ENCODE measurements at places on chromosomes 1 and 21.

GRCh38 chr1:205270764-205271163, 43.0 kb downstream of the TMCC2 start:
- DNase-seq: no peak

DNA sequence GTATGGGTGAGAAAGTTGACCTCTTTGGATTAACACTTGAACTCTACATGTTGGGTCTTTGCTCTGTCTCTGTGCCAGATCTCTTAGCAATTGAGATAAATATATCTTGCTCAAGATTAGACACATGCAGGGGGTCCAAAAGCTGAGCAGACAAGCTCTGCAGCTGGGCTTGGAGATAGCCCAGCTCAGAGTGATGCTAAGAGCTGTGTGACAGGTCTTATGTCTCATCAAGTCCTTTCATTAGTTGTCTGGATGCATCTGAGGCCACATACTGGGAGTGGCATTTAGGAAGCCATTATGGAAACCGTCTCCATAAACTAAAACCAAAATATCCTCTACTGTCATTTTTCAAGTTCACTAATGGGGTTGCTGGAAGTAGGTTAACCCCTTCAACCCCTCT, 289.4 kb upstream of the DUSP10 start:
- DNase-seq: no peak

DNA sequence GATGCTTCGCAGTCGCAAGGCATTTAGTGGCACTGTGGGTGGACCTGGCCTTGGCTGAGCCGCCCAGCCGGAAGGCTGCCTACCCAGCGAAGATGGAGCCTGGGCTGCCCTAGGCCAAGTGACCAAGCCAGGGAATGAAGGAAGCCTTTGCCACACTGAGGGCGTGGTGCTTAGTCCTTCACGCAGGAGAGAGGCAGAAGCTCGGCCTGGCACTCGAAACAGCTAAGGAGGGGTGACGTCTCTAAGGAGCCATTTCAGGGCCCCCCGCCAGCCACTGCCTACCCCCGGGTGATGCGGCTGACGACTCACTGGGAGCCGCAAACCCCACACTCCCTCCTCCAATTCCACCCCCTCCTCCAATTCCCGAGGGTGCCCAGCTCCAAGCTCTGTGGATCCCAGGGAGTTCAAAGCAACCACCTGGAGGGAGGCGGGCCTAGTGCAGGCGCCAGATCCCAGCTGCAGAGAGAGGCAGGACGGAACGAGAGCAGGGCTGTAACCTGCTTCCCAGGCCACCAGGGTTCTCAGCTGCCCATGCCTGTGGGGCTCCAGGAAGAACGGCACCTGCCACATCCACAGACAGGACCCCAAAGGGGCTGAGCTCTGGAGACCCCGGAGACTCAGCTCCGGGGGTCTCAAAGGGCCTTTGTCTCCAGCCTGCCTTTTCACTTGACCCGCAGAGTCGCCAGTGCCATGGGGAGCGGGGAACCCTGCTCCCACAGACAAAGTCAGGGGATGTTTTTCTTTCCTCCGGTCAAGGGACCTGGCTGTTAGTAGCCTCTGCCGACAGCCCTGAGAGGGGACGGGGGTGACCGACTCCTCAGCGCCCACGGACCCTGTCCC, 75.8 kb downstream of the ARHGEF16 start:
- DNase-seq: no peak

DNA sequence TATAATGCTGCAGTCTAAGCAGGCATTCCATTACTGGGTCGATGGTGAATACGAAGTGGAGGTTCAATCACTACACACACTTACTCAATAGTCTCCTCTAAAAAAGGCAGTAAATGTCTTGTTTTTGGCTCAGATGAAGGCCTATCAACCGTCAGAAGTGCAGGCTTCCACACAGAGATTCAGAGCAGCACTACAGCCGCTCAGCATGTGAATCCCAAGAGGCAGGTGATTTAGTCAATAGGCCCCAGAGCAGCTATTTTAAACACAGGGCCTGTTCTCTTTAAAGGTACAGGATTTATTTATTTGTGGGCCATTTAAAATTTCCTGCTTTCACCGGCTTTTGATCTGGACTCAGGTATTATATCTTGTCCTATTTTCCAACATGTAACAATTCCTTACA, 293.7 kb downstream of the RGS7 start:
- DNase-seq: no peak

DNA sequence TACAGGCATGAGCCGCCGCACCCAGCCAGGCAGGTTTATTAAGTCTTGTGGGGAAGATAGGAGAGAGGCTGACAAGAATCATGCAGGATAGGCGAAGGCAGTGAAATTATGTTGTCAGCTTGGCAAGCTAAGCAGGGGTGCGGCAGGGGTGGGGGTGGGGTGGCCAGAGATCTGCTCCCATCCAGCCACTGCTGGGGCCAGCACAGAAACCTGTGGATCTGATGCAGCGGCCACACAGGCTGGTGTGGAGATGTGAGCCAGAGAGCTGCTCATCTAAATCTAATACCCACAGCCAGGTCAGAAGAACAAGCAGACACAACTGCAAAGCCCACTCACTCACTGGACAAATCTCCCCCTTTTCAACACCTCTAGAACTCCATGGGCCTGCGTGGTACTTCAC, 68.7 kb downstream of the KCTD3 start:
- no peak for DNase-seq

DNA sequence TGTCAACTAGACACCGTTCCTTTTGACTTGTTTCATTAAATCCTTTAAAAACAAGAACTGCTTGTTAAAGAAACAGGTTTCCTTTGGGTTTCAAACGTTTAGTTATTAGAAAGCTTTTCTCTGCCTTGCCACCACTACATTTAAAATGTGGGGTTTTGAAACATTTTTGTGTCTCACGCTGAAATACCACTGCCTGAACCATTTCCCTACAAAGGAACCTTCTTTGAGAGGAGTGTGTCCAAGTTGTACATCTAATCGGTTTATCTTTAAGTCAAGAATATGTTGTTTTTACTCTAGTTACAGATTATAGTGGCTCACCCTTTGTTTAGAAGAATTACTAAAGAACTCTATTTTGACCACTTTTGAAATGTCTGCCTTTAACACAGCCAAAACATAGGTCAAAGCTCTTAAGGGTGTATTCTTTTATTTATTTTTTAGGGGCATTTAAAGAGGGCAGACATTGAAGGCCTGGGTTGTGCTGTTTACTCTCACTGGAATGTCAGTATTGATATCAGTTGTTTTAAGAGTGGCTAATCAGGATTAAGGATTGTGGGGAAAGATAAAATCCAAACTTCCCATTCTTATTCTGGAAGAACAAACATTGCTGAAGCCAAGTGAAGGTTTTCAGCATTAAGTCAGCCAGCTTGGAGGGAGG, 143.4 kb downstream of the GALNT2 start:
- no peak for DNase-seq

- no peak for DNase-seq
Observed at GRCh38 chr1:94654459-94654858, 112.9 kb upstream of the F3 start.

- no peak for DNase-seq
Observed at GRCh38 chr1:119673171-119673940, 25.3 kb upstream of the ZNF697 start.

- DNase-seq: no peak
Observed at GRCh38 chr1:244435562-244436205, 16.0 kb downstream of the ADSS2 start.

- DNase-seq: no peak
Observed at GRCh38 chr1:199161319-199161680, 522.5 kb downstream of the PTPRC start.

DNA sequence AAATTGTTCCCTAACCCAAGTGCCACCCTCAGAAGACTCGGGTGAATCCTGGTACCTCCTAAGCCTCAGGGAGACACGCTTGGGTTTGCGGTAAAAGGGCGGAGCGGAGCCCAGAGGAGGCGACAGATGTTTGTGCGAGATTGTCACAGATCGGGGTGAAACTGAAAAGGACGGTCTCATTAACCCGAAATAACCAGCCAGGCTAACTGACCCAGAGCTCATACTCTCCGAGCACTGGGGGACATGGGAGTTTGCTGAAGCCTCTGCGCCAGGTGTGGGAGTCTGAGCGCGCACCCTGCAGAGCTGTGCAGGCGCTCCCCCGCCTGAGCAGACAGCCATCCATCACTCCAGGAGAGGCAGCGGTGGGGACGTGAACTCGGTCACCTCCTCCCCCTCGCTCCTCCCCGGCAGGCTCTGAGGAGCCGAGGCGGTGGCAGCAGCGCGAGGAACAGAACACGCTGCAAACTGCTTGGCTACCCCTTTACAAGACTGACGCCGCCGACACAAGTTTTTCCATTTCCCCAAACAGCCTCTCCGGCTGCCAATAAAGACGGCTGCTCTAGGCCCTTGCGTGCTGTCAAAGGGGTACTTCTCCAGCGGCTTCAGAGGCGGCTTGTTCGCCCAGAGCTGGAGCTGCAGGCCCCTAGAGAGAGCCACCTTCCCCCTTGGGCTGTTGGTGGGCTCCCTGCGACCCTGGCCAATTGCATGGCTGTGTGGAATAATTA, 43.5 kb downstream of the RRAGC start:
- no peak for DNase-seq

- no peak for DNase-seq
Observed at GRCh38 chr1:162568802-162569201, 7.3 kb downstream of the UAP1 start.

- DNase-seq: no peak
Observed at GRCh38 chr1:13728091-13728715, 28.2 kb downstream of the PRDM2 start.

DNA sequence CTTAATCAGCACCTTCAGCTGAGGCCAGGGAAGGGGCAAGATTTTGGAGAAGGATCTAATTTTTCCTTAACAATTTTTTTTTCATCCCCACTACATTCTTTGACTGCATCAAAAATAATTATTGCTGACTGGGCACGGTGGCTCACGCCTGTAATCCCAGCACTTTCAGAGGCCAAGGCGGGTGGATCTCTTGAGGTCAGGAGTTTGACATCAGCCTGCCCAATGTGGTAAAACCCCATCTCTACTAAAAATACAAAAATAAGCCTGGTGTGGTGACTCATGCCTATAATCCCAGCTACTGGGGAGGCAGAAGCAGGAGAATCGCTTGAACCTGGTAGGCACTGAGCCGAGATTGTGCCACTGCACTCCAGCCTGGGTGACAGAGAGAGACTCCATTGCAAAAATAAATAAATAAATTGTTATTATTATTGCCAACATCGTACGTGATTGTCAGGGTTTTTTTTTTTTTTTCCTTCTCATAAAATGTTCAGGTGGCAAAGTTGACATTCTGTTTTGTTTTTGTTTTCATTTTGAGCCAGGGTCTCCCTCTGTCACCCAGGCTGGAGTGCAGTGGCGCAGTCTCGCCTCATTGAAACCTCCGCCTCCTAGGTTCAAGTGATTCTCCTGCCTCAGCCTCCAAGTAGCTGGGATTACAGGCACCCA, 37.3 kb upstream of the MORC3 start:
- DNase-seq: no peak

DNA sequence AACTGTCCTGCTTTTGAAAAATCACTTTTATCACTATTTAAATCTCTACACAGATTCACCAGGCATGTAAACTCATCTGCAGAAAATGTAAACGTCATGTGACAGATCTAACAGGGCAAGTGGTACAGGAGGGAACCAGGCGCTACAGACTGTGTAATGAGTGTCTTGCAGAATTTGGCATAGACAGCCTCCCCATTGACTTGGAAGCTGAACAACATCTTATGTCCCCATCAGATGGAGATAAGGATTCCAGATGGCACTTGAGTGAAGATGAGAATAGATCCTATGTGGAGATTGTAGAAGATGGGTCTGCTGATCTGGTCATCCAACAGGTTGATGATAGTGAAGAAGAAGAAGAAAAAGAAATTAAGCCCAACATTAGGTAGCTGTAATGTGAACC, 50.3 kb downstream of the ZBTB8OS start:
- DNase-seq: no peak

DNA sequence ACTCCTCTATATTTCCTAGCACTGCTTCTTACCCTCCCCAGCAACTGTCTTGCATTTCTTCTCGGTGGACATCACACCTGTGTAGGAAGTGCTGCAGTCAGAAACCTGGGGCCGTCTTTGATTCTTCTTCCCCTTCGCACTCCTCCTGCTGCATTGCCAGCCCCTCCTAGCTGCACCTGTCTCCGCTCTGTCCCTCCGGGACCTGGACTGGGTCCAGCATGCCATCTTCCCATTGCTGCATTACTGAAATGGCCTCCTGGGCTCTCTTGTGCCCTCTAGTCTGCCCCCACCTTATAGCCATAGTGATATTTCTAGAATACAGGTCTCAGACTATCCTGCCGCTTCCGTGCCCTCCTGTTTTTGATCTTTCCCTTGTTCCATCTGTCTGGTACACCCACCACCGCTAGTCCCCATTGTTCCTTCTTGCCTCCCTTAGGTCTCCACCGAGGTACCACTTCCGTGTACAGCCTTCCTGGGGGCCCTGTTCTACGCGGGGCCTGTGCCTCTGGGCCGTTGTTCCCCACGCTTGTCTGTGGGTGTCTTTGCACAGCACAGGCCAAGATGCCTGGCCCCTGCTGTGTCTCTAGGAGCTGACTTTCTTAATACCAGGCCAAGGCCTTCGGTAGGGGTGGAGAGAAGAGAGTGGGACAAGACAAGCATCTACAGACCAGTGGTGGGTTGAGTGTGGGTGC, 107.6 kb downstream of the GALNT2 start:
- no peak for DNase-seq

DNA sequence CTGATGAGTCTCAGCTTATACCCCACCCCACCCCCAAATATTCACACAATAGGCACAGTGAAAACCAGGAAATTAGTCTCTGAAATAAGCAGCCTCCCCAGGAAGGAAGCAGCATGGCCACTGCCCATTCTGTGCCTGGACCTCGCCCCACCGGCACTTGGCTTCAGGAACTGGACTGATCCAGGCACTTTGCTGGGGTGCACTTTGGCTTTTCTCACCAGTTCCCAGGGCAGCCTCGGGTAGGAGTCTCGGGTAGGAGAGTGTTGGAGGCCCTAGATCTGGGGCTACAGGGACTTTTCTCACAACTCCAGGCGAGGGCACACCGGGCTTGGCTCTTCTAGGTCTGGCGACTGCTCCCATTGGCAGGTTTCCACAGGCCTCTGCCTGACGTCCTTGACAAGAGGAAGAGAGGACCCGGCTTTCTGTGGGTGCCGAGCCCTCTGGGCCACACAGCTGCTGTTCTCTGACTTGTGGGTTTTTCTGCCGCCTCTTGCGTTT, 18.7 kb downstream of the ADARB1 start:
- no peak for DNase-seq

- DNase-seq: no peak
Observed at GRCh38 chr1:20771780-20772179, 15.3 kb downstream of the HP1BP3 start.

DNA sequence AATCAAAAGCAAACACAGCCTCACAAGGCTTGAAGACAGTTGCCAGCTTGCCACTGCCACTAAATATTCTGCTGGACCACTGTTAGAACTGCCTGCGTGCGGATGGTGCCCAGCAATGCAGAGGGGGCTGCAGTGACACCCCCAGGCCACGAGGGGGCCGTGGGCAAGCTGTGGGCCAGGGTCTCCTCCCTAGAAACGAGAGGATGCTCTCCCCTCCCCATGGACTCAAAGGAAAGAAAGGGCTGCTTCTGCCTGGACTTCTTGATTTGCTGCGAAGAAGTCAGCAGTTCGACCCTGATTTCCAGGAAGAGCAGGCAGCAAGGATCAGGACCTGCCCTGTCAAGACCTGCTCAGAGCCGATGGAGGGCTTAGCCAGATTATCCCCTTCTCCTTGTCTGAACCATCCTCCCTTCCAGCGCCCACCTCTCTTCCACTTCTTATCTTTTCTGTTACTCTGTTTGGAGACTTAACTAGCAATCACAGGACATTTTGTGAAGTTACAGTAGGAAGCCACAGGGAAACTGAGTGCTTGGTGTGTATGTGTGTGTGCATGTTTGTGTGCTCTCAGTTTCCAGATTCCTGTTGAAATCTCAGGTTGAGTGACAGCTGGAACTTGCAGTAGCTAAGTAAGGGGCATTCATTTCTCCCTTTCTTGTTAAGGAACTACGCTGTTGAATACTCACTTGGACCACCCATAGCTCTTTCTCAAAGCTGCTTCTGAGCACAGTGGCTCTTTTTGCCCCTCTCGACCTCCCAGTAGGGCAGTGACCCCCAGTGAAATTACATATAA, 2.7 kb downstream of the MAN1C1 start:
- peak; percentile 62 for DNase-seq
